GM12892 (cell line): ENCODE measurements at places on chromosomes 2 and 18.
A peak's percentile ranks its signal among the peaks of the same experiment; 100 is the strongest.

- peak; percentile 15 for DNase-seq
Measured at GRCh38 chr2:171210864-171211431, 50.3 kb upstream of the TLK1 start.

DNA sequence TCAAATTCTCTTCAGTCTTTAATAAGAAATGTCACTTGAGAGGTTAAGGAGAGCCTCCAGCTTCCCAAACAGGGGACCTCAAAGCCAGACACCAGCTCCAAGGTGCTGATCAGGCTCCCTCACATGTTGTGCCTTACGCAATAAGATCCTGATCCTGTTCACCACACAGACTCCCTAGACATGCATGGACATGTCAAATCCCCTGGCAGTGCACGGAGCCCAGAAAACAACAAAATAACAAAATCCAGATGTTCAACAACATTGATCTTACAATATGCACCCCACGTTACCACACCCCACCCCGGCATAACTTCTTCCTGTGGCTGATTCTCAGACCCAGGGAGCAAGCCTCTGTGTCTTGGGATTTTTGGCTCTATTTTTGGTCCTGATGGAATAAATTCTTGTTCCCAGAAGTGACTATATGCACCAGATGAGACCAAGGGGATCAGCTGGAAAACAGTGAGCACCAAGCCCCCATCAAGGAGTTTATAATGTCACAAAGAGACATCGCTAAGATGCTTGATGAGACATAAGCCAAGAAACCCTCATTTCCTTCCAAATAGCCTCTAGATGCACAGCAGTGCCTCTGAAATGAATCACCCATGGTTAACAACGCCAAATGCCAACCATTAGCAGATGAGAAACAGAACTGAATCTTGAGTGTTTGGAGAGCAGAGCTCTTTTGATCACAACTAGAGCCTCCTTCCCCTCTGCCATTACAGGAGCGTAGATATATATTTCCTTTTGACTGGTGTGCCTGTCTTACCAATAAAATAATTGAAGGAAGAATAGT, 198.2 kb downstream of the PRKCE start:
- DNase-seq = no peak

DNA sequence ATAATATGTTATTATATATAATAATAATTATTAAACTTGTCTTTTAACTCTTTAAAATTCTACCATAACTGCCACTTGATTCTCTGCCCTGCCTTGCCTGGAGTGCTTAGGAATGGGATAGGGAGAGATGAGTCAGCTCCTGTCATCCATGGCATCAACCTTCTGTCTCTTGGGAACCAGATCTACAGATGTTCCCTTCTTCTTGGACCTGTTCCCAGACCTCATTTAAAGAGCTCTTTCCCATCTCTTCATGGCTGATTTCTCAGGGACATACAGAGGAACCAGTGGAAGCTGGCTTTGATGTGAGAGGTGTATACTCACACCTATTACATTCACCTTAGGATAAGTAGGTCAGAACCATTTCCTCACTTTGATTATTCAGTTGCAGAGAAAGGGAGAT, 155.3 kb upstream of the MYO3B start:
- no peak for DNase-seq

GRCh38 chr2:232949016-232949415, 64.0 kb downstream of the NGEF start:
- DNase-seq = no peak

GRCh38 chr18:55610506-55610905, 22.5 kb upstream of the TCF4 start:
- DNase-seq = no peak

DNA sequence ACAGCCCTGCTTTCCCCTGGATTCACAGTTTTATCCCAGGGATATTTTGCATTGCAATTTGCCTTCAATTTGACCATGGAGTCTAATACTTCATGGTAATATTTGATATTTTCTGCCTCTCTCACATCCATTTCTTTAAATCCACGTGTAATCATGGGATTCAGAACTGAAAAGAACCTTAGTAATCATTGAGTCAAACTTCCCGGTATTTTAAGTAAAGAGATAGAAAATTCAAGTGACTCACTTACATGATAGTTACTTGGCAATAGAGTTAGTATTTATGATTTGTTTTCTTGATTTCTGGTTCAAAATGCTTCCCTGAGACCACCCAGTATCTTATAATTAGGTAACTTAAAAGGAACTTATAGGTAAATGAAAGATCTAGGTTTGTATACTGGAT, 33.7 kb upstream of the CDC42EP3 start:
- DNase-seq = no peak

- DNase-seq = no peak
Measured at GRCh38 chr2:26325851-26326250, 20.1 kb upstream of the SELENOI start.

GRCh38 chr2:142722569-142722968, 154.9 kb upstream of the KYNU start:
- no peak for DNase-seq

- DNase-seq = no peak
Measured at GRCh38 chr2:111022633-111023032, 98.1 kb upstream of the BCL2L11 start.

DNA sequence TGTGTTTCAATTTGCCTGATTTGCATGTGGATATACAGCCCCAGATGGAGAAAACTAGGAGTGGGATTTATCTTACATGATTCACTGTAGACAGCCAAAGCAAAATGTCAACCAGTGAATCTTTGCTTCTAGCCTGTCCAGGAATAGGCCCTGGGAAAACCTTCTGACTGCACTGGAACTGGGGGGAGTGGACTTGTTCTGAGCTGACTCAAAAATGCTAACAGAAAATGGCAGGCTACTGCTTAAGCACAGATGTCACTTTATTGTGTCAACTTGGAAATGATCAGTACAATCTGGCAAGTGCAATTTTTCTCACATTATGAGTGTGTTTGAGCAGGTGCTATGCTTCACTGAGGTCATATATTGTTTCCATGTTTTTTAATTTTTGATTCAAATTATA, 593.7 kb downstream of the NRXN1 start:
- DNase-seq = no peak

DNA sequence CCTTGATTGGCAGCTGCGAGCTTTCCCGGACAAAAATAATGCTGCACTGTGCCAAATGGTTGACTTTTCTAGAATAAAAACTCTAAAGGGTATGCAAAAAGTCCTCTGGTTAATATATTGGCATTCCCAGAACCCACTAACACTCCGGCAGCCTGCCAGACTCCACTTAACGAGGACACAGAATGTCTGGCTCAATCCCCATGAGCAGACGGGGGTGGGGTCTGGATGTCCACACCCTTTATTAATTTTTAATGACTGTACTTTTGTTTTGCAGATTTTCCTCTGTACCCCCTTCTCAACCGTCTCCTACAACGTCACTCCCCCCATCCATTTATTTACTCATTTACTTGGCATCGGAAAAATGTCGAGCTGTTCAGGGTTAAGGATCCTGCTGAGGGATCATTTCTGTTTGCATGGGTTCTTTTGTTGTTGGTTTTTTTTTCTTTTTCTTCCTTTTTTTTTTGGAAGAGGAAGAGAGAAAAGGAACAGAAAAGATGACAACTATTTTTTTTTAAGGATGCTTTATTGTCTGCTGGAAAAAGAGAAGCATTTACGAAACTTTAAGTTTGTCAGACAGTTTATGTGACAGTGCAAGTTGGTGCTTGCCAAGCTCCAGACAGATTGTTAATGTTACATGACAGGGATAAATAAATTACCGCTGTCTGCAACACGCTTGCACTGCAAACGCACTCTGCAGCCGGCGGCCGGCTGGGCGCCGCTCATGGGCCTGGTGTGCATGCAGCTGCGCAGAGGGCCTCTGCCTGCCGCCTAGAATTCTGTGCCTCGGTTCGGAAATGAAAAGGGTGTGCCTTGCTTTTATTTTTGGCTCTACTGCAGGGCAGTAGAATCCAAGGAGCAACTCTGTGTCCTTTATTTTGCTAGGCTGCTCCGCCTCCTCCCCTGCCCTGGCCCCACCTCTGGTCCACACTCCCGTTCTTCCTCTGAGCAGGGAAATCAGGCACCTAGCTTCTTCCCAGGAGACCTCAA, 3.6 kb downstream of the LDLRAD4 start:
- no peak for DNase-seq

- DNase-seq = no peak
Measured at GRCh38 chr2:233836359-233836758, 18.0 kb downstream of the HJURP start.

GRCh38 chr2:227221120-227221519, 56.7 kb downstream of the COL4A3 start:
- no peak for DNase-seq
